Activated CD4-positive, alpha-beta T cell treated with anti-CD3 and anti-CD28 coated beads, Interleukin-2, amount 50 U/mL, for 48 hours (primary cell): ENCODE measurements at places on chromosomes 13 and 19.

DNA sequence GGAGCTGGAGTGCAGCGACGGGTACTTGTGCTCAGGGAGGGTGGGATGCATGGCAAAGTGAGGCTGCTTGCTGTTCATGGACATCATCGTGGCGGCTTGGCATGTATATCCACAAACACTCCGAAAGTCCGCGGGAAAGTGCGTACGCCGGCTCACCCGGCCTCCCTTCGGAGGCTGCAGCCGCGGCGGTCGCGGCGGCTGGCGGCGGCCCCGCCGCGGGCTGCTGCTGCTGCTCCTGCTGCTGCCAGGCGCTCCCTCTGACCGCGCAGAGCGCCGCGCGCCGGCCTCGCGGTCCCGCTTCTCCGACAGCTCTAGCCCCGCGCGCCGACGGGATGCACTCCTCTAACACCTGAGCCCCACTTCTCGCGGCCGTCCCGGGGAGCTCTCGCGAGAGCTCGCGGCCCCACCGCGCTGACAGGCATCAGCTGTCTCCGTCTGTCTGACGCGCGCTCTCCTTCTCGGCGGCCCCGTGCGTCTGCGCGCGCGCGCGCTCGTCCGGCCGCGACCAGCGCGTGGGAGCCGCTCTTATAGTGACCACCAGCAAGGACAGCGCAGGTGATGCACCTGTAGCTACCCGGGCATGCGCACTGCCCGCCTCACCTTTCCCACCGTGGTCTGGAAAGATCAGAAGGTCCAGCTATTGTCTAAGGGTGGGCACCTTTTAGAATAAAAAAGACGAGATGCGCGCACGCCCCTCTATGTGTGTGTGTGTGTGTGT lies at the start of gene POU4F1:
Gene POU4F1, minus strand, starts transcription at position 313 of the 718 bp plus-strand sequence. Its CDS starts 226 bp downstream, at position 87.
- DNase-seq = peak; percentile 75

- no peak for DNase-seq
Measured at GRCh38 chr13:51524829-51525566, 59.3 kb upstream of the WDFY2 start.

DNA sequence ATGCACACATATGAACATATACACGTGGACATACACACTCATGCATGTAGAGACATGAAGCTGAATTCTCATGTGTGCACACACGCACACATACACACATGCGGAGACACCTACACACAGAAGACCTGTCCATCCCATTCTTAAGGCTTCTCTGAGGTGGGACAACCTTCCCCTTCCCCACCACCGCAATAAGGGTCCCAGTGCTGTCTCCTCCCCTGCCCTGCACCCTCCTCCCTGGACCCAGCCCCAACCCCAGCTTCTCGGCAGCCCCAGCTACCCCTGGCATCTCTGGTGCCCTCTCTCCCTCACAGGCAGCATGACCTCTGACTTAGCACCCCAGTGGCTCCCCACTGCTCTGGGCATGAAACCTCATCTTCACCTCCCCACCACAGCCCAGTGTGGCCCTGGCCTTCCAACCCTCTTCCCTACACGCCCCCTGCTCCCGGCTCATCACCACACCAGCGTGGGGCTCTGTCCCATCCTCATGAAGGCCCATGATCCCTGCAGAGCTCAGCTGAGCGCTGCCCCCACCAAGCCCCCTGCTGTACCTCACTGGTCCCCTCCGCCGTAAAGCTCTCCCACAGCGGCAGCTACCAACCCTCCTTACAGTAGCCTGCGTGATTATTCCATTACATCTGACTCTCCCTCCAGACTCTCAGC lies 204.1 kb upstream of the ZNF536 start:
- no peak for DNase-seq

DNA sequence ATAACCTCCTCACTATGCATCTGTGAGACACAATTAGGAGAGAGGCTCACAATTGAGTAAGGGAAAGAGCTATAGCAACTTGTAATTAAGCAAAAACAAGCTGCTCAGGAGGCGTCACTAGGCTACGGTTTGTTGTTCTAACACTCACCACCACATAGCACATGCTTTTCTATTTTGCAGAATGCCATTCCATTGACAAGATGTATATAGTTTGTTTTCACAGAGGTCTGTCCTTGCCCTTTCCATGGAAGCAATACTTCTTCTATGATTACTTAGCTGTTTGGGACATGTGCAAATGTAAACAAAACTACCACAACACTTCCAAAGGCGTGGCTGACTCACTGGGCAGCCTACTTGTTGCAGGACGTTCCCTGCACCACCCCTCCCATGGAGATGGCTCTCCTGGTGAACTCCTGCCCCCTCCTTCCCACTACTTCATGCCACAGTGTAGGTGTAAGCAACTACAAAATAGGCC lies 33.9 kb upstream of the FAM216B start:
- DNase-seq = no peak

GRCh38 chr13:45021250-45021649 lies 31.9 kb downstream of the GPALPP1 start:
- DNase-seq = no peak

DNA sequence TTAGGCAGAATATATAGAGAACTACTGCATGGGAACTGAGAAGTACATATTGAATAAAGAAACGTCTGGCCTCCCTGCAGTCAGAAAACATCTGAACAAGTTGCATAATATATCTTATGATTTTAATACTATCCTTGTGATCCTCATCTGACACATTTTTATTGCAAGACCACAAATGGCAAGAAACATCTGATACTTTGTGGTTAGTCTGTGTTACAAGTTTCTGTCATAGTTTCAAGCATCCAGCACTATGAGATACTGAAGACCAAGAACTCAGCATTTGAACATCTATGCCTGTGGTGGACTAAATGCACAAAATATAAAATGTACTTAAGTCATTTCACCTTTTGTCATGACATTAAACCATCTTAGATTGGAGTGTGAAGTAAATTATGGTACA lies 1175.8 kb upstream of the MIR17HG start:
- no peak for DNase-seq

DNA sequence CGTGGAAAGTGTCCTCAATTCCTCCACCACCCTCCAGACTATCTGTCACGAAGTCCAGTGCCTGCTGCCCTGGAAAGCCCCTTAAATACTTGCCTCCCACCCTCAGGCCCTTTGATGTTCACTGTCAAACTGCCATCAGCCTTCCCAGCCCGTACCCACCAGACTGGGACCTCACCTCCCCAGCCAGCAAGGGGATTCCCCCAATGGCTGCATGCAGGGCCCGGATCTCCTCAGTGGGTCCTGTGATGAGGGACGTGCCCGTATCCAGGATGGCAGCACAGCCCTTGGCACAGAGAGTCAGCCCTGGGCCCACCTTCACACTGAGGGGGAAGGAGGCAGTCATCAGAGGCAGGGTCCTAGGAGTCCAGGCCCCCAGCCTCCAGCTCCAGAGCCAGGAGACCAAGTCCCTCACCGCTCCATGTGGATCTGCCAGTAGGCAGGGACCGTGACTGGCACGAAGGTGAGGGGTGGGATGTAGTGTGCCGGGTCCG lies 6.1 kb downstream of the NAPSA start:
- DNase-seq = no peak

DNA sequence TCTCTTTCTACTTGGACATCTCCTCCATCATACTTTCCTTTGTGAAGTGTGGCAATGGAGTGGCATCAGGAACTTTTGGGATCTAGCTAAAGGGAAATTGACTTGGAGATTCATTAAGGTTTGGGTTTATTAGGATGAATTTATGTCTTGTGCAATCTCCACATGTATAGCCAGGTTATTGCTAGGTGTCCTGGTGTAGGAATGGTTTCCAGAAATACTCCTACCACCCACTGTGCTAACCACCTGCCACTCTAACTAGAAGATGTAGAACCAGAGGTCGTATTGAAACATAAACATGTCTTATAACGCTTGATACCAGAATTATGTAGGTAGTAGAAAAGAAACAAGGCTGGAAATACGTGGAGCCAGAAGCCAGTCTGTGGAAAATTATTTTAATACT lies 38.1 kb upstream of the MED4 start:
- DNase-seq = no peak

GRCh38 chr13:111909971-111910671 lies 156.8 kb upstream of the SOX1 start:
- DNase-seq = no peak

DNA sequence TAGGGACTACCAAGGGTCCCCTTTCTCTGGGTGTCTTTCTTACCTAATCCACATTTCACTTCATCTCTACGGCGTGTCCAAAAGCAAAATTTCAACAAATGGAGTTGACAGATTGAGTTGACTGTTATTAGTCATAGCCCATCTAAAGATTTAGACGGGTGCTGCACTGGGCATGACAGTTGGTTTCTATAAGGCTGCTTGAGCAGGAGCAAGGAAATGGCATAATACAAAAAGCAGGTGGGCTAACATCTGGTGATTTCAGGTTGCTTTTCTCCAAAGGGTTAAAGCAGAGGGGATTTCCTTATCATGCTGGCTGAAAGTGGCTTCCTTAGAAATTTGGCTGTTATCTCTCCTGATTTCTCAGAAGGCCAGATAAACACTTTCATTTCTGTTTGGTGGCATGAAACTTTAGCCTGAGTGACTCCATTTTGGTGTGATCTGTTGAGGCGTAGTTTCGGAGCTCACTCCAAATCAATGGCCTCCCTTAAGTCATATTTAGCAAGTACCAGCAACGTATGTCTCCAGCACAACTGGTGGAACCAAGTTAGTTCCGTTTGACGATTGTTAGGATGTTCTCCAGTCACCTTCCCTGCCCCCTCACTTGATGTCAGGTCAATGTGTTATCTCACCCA lies 440.4 kb downstream of the FGF9 start:
- no peak for DNase-seq

GRCh38 chr13:109162248-109163036 lies 533.0 kb downstream of the MYO16 start:
- peak; percentile 38 for DNase-seq

GRCh38 chr19:55549500-55550320 lies 4.4 kb upstream of the SBK3 start:
- no peak for DNase-seq

- DNase-seq = no peak
Measured at GRCh38 chr13:112233716-112234115, 142.4 kb upstream of the SPACA7 start.

GRCh38 chr19:49340069-49340864 lies 5.1 kb downstream of the CD37 start:
- DNase-seq = no peak

- DNase-seq = peak; percentile 89
Measured at GRCh38 chr13:32315238-32316027, at the start of the genes BRCA2 and ZAR1L. BRCA2 (plus strand) TSS chr13:32315508; CDS start chr13:32316461, 953 bp downstream. ZAR1L (minus strand) TSS chr13:32315363; CDS start chr13:32311925, 3,438 bp downstream.

DNA sequence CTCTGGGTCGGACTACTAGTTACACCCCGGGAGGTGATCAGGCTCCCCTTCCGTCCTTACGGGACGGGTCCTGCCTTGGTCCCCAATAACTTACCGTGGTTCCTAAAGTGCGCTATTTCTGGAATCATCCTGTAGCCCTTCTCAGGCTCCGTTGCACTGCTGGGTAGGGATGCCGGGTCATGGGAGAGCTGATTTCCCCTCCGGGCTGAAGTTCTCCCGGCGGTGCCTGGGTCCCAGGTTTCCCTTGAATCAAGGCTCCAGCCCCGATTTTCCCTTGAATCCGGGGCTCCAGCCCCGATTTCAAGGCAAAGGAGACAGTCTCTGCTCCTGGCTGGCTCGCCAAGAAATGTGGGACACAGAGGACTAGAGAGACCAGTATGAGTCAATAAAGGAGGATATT lies 43.4 kb downstream of the ZNF493 start:
- no peak for DNase-seq

DNA sequence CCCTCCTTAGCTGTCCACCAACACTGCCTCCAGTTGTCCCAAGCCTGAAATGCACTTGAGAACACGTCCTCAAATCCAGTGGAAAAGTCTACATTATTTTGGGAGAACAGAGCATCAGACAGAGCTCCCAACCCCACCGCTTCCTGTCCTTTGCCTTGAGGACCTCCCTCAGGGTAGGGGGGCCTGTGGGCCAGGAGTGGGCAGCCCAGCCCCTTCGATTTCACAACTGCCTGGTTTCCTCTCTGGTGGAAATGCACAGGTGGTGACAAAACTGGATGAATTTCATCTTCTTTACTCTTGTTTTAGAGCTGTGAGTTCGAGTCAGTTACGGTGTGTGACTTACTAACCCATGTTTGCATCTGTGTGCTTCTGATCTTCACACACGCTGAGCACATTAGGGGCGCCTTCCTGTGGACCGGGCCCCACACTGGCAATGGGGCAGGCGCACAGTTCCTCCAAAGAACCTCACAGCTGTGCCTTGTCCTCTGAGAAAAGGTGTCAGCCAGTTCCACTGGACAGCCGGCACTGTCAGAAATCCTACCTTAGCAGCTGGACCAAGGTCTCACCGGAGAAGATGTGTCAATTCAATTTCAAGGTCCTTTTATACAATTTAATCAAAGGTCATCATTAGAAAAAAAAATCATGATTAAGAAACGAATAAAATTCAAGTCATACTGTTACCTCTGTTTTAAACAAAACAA lies 80.2 kb downstream of the IRS2 start:
- DNase-seq = no peak

DNA sequence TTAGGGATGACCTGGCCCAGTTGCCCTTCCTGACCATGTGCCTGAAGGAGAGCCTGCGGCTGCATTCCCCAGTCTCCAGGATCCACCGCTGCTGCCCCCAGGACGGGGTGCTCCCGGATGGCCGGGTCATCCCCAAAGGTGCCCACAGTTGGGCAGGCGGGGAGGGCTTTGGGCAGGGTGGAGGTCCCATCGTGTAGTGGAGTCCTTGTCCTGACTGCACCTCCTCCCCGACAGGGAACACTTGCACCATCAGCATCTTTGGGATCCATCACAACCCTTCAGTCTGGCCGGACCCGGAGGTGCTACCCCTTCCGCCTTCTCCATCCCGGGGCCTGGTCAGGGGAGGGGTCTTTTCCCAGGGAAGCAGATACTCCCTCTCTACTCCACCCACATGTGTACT lies 31.7 kb upstream of the CYP4F8 start:
- no peak for DNase-seq

- DNase-seq = no peak
Measured at GRCh38 chr19:18171605-18172327, 1.8 kb upstream of the IFI30 start.

DNA sequence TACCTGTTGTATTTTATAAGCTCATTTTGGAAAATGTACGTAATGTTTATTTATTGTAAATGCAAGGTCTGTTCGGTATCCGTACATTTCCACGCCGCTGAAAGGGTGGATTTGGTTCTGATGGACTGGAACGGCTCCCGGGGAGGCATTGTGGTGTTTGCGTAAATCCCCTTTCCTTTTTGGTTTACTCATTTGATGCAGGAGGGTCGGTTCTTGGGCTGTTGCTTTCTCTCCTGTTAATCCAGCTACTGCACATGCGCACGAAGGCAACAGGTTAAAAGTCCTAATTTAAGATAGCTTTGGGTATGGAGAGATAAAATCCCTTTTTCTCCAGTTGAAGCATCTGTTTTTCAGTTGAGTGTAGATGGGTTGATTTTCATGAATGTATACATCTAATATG lies 224.4 kb downstream of the TM9SF2 start:
- no peak for DNase-seq

DNA sequence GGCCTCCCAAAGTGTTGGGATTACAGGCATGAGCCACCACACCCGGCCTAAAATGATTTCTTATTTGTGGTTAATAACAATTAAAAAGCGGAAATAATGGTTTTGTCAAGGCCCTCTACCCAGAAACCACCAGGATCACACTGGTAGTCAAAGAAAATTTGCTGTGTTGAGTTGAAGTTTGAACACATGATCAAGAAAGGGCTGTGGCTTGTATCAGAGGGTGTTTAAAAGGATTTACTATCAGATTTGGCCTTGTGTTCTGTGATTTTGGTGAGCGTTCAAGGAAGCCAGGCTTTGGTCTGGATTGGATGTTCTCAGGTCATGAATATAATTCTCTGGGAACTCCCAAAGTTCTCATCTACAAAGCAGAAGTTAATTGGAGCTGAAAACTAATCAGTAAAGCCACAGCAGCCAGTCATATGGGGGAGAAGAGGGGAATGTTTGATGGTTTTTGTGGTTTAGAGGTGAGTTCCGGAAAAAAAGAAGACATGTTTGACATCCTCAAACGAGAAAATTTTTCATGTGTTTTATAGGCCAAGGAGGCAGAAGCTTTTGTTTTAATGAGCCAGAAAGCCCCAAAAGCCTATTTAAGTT lies 10.6 kb upstream of the ZNF556 start:
- no peak for DNase-seq
